ENCODE measurements at places on chromosomes 7 and 10. TPM values are rescaled to one million over a fixed set of nuclear protein-coding genes. Genes with fewer than 3 reads are reported as not detected.

DNA sequence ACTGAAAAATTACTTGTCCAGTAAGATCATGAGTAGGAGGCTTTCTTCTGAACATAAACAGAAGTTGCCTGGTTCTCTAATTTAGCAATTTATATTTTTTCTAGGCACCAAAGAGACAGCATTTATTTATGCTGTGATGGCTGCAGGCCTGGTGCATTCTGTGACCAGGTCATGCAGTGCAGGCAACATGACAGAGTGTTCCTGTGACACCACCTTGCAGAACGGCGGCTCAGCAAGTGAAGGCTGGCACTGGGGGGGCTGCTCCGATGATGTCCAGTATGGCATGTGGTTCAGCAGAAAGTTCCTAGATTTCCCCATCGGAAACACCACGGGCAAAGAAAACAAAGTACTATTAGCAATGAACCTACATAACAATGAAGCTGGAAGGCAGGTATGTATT, 2.8 kb downstream of the WNT16 start:
- H3K27me3 ChIP-seq = no peaks in the 10 kb centered on the region
- no peaks in the 10 kb centered on the region for H3K36me3 ChIP-seq
- no peak overlapping the region for H3K4me3 ChIP-seq
- H3K4me1 ChIP-seq = peaks cover 23% of the 10 kb centered on the region

Gene C10orf53
- total RNA-seq = not detected

Gene OPALIN
- not detected for total RNA-seq

- no peaks in the 10 kb centered on the region for H3K36me3 ChIP-seq
- no peaks in the 10 kb centered on the region for H3K27me3 ChIP-seq
- DNase-seq = no peak
- H3K27ac ChIP-seq = no peak overlapping the region
- H3K4me1 ChIP-seq = no peaks in the 10 kb centered on the region
Measured at GRCh38 chr10:92727550-92727949, 37.8 kb downstream of the HHEX start.

DNA sequence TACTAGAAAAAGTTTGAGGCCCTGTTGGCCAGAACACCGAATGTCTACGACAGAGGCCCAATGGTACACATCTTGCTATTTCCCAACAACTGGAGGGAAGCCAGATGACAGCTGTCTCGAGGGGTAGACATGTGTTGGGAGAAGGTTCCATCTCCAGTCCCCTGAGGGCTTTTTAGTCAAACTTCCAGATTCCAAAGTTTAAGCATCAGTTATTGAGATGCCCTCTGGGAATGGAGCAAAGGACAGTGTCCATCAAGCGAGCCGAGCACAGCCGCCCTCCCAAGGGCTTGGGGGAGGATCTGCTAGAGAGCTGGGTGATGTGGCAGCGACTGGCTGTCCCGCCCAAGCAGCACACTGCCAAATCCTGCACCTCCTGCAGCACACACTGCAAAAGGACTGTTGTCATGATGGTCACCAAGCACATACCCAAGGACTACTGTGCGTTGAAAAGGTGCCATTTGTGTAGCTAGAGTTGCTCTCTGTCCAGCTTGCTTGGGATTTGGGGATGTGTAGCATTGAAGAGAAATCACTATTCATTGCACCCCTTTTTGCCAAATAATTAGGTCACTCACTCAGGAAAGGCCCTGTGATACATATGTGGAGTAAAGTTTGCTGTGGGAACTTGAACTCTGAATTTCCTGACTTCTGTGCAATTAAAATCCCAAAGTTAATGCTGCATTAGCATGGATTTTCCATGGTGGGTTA, 164.6 kb downstream of the TRIL start:
- no peak for DNase-seq
- H3K4me1 ChIP-seq = no peaks in the 10 kb centered on the region
- no peaks in the 10 kb centered on the region for H3K36me3 ChIP-seq

DNA sequence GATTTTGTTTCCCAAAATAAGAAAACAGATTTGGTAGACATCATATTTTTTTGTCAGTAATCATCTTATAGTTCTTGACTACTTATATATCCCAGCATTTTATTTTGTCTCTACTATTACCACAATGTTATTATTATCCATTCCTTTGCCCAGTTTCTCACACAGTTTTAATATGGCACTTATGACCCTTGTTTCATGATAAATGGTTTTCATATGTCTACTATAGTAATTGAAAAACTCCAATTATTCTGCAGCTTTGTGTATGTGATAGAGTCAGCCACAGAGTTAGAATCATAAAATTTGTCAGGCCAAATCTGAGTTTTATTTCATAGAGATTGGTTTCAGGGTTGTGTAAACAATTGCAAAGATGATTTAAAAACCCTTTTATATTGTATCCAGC, 203.9 kb downstream of the MALRD1 start:
- no peak overlapping the region for H3K4me3 ChIP-seq
- no peaks in the 10 kb centered on the region for H3K4me1 ChIP-seq
- no peak for DNase-seq
- no peak overlapping the region for H3K27ac ChIP-seq
- H3K27me3 ChIP-seq = no peaks in the 10 kb centered on the region

GRCh38 chr10:6009150-6009549, 31.8 kb upstream of the IL15RA start:
- no peaks in the 10 kb centered on the region for H3K27me3 ChIP-seq
- DNase-seq = no peak
- no peak overlapping the region for H3K27ac ChIP-seq
- H3K4me3 ChIP-seq = no peak overlapping the region
- H3K36me3 ChIP-seq = no peaks in the 10 kb centered on the region

Gene MBL2
- not detected for total RNA-seq

- H3K27ac ChIP-seq = no peak overlapping the region
- H3K4me3 ChIP-seq = no peak overlapping the region
- H3K27me3 ChIP-seq = no peaks in the 10 kb centered on the region
- no peaks in the 10 kb centered on the region for H3K36me3 ChIP-seq
Measured at GRCh38 chr7:1754345-1754908, 84.3 kb downstream of the ELFN1 start.

Gene NRCAM
- total RNA-seq = 87.4 TPM

GRCh38 chr10:86227501-86228258, 138.9 kb downstream of the GRID1 start:
- H3K36me3 ChIP-seq = no peaks in the 10 kb centered on the region
- no peaks in the 10 kb centered on the region for H3K4me1 ChIP-seq
- no peak overlapping the region for H3K4me3 ChIP-seq
- H3K27me3 ChIP-seq = no peaks in the 10 kb centered on the region

- H3K36me3 ChIP-seq = no peaks in the 10 kb centered on the region
- H3K27ac ChIP-seq = no peak overlapping the region
- H3K4me1 ChIP-seq = no peaks in the 10 kb centered on the region
- no peaks in the 10 kb centered on the region for H3K27me3 ChIP-seq
- no peak for DNase-seq
Measured at GRCh38 chr10:84634636-84635035, 306.2 kb downstream of the CCSER2 start.

DNA sequence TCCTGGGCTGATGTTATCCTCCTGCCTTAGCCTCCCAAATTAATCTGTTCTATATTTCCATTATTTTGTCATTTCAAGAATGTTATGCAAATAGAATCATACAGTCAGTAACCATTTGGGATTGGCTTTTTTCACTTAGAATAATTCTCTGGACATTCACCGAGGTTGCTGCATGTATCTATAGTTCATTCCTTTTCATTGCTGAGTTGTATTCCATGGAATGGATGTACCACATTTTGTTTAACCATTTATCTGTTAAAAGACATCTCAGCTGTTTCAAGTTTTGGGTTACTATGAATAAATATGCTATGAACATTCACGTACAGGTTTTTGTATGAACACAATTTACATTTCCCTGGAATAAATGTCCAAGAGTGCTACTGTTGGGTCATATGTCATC, 44.9 kb downstream of the ARHGAP21 start:
- H3K36me3 ChIP-seq = no peaks in the 10 kb centered on the region
- no peaks in the 10 kb centered on the region for H3K4me1 ChIP-seq
- H3K4me3 ChIP-seq = no peak overlapping the region
- no peak for DNase-seq
- H3K27me3 ChIP-seq = no peaks in the 10 kb centered on the region

Gene BICC1
- 31.0 TPM for total RNA-seq

- H3K4me3 ChIP-seq = no peak overlapping the region
- no peaks in the 10 kb centered on the region for H3K36me3 ChIP-seq
- no peak overlapping the region for H3K27ac ChIP-seq
- no peaks in the 10 kb centered on the region for H3K4me1 ChIP-seq
- H3K27me3 ChIP-seq = no peaks in the 10 kb centered on the region
Measured at GRCh38 chr10:121043124-121043849, 192.1 kb downstream of the WDR11 start.

Gene EPHA1
- 0.87 TPM for total RNA-seq

Data from tibial nerve (tissue), 4 donors.